ENCODE measurements at places on chromosomes 3 and 15.

- no peak for DNase-seq
Measured at GRCh38 chr3:69567023-69567709, 172.1 kb upstream of the MITF start.

DNA sequence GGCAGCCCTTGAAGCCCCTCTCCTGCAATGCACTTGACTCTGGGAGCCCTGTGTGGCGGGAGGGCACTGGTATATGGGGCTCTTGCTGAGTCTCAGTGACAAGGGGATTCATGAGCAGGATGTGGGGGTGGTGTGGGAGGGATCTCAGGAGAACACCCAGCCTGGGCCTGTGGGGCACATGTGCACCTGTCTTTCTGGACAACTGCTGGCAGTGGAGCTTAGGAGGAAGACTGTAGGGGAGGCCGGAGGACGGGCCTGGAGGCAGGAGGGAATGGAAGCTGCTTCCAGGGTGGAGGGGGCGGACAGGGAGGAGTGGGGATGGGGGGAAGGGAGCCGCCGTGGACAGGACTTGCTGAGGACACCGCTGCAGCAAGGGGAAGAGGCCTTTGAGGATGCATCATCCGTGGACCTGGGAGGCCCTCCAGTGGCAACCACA, 10.8 kb upstream of the SNRPA1 start:
- no peak for DNase-seq

GRCh38 chr3:109631897-109632296, 294.6 kb upstream of the DPPA4 start:
- no peak for DNase-seq

DNA sequence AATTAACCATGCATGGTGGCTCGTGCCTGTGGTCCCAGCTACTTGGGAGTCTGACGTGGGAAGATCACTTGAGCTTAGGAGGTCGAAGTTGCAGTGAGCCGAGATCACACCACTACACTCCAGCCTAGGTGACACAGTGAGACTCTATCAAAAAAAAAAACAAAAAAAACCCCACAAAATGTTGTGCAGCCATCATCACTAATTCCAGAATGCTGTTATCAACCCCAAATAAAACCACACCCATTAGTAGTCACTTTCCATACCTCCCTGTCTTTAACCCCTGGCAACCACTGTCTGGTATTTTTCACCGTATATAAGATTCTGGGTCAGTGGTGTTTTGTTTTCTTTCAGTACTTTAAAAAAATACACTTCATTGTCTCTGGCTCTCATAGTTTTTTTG, 16.6 kb downstream of the HMCES start:
- DNase-seq, result no peak

DNA sequence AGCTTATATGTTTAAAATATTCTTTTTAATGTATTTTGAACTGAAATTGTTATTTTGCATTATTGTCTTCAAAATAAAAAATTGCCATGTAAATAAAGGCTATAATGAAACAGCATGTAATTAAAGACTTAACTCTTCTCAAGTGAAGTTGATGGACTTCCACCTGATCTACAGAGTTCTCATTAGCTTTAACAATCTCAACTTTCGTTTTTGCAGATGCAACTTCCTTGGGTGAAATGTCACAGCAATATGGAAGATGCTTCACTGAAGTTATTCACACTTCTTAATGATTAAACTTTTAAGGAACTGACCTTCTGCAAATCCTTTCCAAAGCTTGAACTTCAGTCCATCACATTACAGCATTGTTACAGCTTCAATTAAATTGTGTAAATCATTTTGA, 63.6 kb downstream of the OSTN start:
- no peak for DNase-seq

GRCh38 chr3:155682426-155683343, 62.2 kb downstream of the PLCH1 start:
- DNase-seq, result no peak
